ENCODE measurements at places on chromosomes 13 and 19. TPM values are rescaled to one million over a fixed set of nuclear protein-coding genes. Genes with fewer than 3 reads are reported as not detected.

- DNase-seq = no peak
Observed at GRCh38 chr13:41501281-41501680, 43.9 kb downstream of the RGCC start.

Gene ZNF221
- 12.2 TPM for total RNA-seq

DNA sequence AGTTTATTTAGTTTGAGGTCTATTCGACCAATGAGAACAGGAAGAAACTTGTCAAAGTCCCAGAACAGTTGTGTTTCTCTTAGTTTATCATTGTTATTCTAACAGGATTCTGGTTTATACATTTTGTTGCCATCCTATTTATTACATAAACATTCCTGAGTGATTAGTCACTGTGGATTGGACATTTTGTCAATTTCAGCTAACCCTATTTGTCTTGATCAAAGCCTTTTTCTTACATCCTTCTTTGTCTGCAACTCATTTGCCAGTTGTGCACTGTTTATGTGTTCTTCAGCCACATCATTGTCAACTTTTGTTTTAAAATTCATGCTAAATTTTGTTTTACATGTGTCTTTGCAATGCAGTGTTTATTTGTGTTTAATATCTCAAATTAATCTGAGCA, 886.0 kb upstream of the SLC10A2 start:
- no peak for DNase-seq

- DNase-seq = no peak
Observed at GRCh38 chr19:31545777-31546176, 196.5 kb upstream of the TSHZ3 start.

DNA sequence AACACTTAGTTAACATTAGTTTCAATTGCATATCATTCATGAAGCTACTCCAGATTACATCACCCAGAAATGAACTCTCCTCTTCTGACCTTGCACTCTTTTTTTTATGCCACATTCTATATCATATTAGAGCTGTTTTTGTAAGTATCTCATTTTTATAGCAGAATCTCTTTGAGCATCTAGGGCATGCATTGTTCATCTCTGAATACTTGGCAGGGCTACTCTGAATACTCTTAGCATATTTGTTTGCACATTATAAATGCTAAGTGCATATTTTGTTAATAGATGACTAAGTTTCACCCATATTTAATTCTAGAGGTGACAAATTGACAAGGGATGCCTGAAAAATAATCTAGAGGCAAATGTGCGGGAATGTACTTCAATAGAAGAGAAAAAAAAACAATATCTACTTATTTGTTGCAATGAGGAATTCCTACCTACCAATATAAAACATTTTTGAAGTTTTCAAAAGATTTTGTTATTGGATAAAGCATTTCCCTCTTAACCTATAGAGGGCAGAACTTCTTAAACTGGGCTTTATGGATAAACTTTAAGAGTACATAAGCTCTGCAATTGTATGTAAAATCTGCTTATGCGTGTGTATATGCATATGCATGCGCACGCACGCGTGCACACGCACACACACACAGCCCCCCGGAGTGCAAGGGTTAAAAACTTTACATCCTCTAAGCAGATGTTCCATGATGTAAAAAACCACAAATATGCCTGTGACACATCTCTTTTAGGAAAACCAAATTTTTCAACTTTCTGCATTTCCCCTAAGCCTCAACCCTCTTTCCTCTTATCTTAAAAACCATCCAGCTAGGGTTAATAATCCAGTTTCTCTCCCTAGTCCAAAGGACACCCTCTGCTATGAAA, 73.0 kb upstream of the OXGR1 start:
- no peak for DNase-seq

DNA sequence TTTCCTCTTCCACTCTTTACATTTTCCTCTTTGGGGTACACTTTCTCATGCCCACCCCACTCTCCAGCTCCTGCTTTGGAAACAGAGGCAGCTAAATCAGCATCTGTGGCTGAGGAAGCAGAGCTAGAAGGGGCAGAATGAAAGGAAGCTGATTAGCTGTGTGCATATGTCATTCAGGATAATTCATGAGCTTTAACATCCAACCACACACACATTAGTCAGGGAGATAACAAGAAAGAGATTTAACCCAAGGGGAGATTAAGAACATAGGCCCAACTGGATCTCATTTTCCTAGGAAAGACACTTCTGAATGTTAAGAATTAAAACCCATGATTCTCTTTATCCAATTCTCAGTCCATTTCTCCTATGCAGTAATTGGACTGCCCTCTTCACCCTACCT, 405.5 kb downstream of the TBC1D4 start:
- no peak for DNase-seq

Gene PINLYP
- total RNA-seq = 8.0 TPM

Data from sciatic nerve (tissue), 2 donors.